ENCODE measurements at places on chromosomes 2 and 18.

DNA sequence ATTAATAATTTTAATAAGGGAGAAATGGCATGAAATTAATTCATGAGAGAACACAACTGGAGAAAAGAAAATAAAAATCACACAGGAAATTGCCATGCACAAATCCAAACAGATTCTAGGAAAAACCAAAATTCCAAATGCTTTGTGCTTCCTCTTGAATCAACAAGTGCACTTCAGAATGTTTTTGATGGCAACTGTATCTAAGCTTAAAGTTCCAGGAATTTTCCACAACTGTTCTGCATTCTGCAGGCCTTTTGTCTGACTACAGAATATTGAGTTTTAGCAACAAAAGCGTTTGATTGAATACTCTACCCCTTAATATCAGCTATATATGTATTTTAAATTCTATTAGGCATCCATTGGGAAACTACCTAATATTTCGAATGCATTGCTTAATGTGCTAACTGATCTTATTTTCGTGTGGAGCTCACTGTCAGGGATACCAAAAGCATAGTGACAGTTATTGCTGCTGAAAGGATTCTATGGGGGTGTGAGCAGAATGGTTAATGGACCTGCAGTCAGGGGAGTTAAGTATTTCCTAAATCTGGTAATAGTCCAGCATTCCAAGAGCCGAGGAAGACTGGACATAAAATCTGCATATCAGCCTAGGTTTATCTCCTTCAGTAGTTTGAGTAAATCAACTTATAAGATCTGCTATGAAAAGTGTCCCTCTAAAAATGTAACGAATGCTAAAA, 482.7 kb upstream of the POU3F3 start:
- no peak for DNase-seq

- no peak for DNase-seq
Observed at GRCh38 chr2:179860255-179861026, 971 bp downstream of the ZNF385B start.

- no peak for DNase-seq
Observed at GRCh38 chr2:96273763-96274162, 7.7 kb downstream of the CIAO1 start.

DNA sequence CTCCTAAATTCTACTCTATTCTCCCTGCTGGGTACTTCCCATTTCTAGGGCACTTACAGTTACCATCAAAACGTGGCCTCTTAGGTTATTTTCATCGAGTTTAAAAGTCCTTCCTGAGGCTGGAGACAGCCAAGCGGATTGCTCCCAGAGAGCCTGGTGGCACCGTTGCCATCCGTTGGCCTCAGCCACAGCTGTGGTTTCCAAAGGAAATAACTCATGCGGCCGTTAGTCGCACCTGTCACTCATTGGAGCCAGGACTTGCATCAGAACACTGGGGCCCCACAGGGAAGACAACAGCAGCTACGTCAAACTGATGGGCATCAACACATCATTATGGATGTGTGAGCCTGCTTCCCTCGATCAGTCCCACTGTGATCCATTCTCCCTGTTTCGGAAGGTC, 453.4 kb downstream of the BCL11A start:
- no peak for DNase-seq

DNA sequence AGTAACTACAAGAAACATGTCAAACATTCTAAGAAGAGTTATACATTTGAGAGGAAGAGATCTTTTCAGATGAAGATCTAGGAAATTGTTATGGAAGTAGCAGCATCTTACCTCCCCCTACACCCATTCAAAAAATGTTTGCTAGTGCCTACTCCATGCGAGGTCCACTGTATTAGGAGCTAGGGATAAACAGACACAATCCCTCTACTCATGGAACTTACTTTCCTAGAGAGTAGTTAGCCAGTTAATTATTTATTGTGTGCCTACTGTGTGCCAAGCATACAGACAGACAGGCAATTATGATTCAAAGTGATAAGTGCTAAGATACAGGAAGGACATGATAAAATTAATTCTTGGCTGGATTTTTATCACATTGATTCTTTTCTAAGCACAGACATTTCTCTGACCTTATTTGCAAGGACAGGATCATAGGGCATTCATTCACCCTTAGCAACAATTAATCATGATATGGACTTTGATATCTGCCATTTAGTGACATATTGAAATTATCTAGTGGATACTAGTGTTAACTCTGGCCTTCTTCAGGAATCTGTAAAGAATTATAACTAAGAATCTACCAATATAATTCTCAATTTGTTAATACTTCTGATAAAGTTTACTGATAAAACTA, 19.6 kb upstream of the TDRD15 start:
- DNase-seq: no peak

DNA sequence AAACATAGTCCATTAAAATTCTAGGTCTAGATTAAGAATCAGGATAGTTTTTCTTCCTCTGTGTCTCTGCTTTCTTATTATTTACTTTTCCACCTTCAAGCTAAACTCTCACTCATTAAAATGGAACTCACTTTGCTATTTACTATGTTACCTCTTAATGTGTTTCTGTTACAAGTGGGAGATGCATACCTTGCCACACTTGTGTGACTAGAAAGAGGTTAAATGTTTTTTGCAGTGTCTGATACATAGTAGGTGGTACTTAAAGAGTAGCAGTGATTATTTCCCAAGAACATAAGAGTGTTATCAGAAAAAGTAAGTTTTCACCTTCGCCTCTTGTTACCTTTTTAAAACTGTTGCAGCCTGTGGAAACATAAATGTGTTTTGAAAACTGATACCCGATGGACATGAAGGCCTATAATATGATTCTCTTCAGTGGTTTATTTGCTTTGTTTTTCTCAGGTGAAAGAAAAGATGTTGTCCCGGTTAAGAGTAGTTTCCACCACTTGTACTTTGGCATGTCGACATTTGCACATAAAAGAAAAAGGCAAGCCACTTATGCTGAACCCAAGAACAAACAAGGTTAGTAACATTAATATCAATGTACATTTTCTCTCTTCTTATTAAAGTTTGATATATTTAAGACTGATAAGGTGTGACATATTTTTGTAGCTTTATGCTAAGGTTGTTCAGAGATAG, 16.6 kb downstream of the ME2 start:
- no peak for DNase-seq

GRCh38 chr18:48922226-48922800, 28.5 kb downstream of the SMAD7 start:
- no peak for DNase-seq

DNA sequence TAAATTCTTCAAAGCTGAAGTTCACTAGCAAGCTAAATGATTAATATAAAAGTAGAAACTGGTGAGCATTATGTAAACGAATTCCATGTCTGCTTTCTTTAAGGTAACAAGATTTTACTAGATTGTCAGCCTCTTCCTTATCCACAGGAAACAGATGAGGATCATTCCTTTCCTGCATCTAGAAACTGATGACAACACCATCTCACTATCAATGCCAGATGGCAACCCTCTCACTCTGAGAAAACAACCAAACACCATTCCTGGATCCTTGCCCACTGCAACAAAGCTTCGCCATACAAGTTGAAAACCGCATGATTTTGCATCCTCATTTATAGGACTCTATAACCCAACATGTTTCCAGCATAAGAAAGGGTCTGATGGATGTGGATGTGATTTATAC, 122.9 kb downstream of the ZNF521 start:
- no peak for DNase-seq

DNA sequence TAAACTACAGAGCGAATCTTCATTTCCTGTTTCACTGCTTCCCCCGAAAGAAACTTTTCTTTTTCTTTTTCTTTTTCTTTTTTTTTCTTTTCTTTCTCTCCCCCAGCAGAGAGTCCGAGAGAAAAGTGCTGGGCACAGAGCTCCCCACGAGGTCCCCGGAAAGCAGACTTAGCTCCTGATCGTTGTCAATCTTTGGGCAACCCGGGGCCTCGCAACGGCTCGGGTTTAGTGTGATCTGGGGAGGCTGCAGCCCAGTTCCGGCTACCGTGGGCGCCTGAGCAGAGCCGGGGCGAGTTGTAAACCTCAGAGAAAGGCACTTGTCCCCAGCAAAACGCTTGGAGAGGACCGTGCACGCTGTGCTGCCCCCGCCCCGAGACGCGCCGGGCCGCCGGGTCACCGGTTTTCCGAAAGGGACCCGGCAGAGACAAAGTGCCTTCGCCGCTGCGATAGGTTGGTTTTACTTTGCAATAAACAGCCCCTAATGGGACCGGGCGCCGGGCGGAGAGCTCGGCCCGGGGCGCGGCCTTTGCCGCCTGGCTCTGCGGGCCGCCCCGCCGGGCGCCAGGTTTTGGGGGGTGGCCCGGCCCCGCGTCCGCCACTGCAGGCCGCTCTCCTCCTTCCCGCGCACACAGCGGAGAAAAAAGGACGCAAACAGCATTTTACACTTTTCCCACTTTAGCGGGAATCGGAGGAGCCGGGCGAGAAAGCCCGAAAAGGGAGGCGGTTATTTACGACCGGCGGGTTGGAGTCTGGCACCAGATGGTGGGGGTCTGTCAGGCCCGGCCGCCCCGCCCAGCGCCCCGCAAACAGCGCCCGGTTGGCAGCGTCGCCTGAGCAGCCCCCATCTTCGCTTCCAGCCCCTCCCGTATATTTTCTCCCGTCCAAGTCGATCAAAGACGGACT, 136.0 kb downstream of the INSIG2 start:
- DNase-seq: no peak

DNA sequence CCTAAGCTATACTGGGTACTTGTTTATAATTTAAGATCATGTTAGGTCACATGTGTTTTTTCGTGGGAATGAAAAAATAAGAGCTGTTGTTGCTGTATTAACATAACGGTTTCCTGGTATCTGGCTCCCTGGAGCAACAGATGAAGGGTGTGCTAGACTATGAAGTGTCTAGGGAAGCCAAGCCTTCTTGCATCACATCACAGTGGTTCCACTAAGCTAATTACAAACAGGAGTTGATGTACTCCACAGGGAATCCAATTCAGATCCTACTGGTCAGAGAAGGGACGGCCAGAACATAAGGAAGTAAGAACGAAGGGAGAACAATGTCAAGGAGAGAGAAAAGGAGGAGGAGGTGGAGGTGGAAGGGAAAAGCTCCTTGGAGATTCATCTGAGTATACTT, 193.0 kb upstream of the CYP26B1 start:
- no peak for DNase-seq

DNA sequence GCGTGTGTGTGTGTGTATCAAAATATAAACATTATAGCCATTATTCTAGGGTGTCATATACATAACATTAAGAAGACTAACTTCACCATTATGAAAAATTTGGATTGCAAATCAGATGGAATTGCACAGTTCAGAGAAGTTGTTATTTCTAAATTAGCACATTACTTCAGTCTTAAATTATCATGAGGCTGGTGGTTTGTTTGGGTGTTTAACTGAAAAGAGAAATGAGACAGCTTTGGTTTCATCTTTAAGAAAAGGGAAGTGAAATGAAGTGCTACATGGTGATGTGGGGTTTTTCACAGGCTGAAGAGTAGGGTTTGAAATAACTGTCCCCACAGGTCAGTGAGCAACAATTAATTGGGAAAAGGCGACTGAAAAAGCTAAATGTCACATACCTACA, 161.2 kb upstream of the XIRP2 start:
- no peak for DNase-seq

All from stimulated activated CD8-positive, alpha-beta memory T cell treated with anti-CD3 and anti-CD28 coated beads, Interleukin-15, amount 100 ng/mL, for 4 hours (primary cell).